ENCODE measurements at places on chromosomes 16 and 17.
A peak's percentile ranks its signal among the peaks of the same experiment; 100 is the strongest.

DNA sequence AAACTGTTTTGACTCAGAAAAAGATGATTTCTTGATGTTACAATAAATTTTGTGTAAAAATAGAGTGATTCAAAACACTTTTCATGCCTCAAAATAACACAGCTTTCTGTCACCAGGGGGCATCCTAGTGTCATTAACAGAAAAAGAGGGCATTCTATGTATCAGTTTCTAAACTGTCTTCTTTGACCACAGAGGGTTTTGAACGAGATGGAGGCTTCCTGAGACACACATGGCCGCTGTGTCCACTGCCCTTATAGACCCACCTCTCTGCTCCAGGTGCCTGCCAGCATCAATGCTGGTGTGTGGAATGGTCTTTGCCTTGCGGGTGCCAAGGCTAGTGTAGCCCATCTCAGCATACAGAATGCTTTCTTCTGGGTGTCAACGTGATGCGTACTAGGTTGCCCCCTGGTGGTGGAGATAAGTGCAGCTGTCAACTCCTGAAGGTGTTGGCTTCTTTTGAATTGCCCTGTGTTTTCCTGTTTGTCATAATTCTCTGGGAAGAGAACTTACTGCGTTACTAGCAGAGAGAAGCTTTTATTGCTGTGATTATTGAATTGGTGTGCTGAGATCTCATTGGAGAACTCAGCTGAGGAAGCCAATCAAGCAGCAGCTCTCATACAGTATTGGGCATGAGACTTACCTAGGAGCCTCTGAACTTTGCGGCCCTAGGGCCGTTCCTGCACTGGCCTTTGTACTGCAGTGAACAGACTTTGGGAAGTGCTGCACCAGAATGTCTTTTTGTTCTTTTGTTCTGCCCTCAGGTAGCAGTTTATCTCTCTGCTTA lies 38.6 kb downstream of the USP10 start:
- peak; percentile 34 for DNase-seq

GRCh38 chr17:61968757-61969156 lies 41.0 kb upstream of the INTS2 start:
- no peak for DNase-seq

DNA sequence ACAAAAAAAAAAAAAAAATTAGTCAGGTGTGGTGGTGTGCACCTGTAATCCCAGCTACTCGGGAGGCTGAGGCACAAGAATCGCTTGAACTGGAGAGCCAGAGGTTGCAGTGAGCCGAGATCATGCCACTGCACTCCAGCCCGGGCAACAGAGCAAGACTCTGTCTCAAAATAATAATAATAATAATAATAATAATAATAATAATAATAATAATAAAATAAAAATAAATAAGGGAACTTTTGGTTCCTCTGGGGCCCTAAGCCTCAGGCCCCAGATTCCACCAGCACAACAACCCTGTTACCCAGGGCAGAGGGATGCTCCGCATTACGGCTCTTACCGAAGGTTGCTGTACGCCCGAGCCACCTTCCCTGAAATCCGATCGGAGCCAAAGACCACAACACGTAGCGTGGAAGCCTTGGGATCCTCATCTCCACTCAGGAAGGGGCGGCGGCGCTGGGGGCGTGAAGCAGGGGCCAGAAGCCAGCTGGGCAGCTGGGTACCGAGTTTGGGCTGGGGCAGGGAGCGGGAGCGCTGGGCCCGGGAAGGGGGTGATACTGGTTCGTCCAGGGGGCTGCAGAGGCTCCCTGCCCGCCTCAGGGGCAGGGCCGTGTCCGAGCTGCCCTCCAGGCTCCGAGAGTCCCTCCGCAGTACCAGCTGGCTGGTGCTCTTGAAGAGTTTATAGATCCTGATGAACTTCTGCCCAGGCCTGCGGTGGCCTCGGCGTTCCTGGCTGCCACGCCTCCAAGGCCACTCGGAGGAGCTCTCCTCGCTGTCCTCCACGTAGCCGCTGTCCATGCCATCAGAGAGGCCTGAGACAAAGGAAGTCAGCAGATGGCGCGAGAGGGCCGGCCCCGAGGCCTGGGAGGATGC lies 20.6 kb upstream of the PIK3R6 start:
- DNase-seq, result no peak

GRCh38 chr16:52827456-52827855 lies 225.2 kb downstream of the CHD9NB start:
- DNase-seq, result no peak

GRCh38 chr17:77163511-77164280 lies 22.9 kb downstream of the SEC14L1 start:
- DNase-seq, result no peak

GRCh38 chr17:66459811-66460270 lies 157.4 kb downstream of the PRKCA start:
- no peak for DNase-seq

- DNase-seq, result no peak
These were observed 59.4 kb downstream of the ZFHX3 start for GRCh38 chr16:72988569-72988968.

- no peak for DNase-seq
These were observed 29.5 kb downstream of the NSMCE1 start for GRCh38 chr16:27239026-27239425.

- DNase-seq, result peak; percentile 20
These were observed 10.6 kb upstream of the TERF2 start for GRCh38 chr16:69396187-69397061.

DNA sequence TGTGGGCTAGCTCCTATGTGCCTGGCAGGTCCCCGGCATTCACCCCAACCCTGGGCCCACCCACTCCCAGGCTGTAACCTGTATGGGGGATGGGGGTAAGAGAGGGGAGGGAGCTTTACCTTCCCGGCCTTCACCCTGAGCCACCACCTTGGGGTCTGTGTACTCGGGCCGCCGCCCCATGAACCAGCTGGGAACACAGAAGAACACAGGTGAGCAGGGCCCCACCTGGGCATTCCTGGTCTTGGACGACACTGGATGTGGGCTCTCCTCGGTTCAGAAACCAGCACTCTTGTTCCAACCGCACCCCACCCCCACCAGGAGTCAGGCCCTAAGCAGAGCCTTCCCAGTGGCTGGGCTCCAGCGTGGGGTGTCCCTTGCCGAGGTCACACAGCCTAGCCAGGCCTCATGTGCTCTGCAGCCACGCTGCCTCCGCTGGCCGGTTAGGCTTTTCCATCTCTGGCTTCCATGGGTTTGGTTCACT lies 18.8 kb downstream of the B9D1 start:
- DNase-seq, result no peak

DNA sequence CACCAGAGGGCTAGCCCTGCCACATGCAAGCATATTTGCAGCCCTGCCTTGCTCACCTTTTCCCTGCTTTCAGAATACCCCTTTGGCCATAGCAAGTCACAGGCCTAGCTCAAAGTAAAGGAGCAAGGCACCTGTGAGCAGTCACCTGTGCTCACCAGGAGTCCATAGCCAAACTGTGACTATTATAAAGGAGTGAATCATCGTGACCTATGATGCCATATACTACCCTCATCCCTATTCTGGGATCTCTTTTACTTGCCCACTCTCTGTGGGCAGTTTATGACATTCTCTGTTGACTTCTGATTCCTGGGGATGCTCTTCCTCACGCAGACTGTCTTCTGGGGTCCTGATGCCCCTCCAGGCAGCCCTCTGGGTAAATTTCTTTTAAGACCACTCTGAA lies 200.5 kb upstream of the NLRP1 start:
- no peak for DNase-seq

DNA sequence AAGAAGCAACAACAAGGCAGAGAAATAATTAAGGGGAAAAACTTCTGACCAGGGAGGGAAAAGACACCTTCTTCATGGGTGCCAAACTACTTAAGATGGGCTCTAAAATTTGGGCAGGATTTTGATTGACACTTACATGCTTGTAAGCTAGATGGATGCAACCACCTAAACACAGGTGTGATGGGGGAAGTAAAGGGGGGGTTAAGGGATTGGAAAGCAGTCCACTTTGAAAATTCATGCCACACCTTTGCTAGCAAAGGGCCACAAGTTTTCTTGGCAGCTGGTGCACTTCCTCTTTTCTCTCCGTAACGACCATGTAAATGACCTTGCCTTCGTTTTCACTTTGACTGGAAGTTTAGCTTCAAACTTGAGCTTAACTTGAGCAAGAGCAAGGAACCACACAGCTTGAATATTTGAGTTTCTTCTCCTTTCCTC lies 14.3 kb upstream of the PRKAR1A start:
- DNase-seq, result no peak
